GM19239 (cell line): ENCODE measurements at places on chromosomes 7 and 10.

GRCh38 chr7:130334274-130334673, 10.3 kb upstream of the CPA5 start:
- DNase-seq: no peak

DNA sequence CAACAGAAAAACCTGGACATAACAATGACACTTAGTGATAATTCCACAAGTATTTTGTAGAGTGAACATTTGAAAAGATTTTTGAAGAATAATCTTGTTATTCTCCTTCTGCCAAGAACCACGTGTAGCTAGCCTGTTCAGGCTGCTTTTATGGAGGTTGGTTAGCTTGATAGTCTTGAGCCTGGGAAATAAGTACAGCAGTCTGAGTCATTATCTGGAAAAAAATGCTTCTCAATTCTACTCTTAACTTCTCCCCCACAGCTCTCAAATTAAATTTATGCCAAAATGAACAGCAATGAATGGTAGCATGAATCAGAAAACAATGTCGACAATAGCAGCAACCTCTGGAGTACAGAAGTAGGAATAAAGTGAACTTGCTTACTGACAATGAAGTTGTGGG, 63.2 kb downstream of the GPR37 start:
- no peak for DNase-seq

DNA sequence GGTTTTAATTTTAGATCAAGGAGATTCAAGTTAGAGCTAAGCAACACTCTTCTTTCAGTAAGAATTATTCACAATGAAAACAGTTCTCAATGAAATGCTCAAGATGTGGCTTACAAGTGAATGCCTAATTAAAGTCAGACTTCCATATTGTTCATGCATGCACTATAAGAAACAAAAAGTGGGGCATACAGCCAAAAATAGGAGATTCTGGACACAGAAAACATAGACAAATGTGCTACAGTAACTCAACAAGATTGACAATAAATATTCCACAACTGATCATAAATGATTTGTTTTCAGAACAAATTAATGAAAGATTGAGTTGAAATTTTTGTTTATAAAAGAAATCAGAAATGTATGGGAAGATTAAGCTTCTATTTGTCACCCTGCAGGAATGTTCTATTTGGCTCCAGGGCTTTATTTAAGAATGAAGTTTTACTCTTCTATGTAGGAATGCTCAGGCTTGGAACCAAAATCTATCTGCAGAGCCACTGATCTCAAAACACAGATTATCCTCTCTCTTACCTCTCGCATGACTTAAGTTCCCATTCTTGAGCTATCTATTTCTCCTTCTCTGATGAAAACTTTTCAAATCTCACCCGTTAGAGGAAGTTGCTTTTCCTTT, 89.0 kb upstream of the PIP4K2A start:
- no peak for DNase-seq

DNA sequence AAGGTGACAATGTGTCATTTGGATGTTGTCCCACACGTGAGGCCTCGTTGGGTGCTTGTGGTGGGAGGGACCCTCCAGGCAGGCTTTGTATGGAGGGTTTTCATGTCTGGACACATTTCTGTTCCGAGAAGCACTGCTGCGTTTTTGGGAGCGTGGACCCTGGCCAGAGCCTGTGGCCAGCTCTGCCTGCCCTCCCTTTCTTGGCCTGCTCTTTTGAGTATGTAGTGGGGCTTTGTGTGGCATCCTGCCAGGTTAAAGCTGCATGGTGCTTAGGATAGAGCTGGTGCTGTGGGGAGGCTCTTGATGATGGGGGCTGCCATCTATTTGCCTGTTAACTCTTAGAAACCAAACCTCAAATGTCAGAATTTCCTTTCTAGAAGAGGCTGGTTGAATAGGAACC, 45.7 kb downstream of the GLRX3 start:
- no peak for DNase-seq

DNA sequence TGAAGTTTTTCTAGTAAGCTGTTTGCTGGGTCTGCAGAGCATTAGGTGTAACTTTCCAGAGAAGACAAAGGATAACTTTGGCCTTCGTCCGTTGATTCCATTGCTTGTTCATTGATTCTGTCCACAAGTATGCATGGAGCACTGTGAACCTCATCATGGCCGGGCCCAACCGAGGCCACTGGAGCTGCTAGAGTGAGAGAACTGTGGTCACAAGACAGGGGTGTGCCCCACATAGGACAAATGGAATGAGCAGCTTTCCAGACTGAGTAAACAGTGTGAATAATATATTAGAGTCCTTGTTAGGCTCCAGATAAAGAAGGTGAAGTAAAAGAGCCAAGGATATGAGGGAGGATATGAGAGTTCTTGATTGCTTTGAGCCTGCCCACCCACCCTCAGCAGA, 24.9 kb downstream of the MBL2 start:
- no peak for DNase-seq

DNA sequence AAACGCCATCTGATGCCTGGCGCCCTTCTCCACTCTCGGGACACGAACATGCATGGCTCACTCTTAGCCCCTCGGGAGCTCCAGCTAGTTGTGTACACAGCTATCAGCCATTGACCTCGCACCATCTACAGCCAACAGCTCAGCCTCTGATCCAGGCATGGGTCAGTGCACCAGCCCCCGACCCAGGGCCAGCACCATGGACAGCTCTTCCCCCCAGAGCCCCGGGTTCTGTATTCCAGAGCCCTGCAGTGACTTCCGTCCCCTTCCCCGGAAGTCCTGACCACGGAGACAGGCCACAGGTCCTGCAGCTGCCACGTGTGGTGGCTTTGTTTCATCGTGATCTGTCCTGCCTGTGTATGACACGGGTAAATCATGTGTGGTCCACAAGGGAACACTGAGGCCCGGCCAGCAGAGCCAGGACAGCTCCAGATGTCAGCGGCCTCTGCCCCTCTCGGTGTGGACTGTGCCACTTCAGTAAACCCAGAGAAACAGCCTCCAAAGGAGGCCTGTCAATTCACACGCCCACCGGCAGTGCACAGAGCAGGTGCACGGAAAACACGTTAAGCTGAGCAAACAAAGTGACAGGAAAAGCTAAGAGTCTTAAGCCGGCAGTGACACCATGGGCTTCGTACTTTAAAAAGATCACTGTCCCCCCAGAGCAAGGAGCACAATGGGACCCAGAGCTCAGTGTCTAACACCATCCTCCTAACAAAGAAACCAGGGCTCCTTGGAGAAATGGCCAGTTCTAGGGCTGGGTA, 13.0 kb downstream of the STK32C start:
- DNase-seq: no peak

DNA sequence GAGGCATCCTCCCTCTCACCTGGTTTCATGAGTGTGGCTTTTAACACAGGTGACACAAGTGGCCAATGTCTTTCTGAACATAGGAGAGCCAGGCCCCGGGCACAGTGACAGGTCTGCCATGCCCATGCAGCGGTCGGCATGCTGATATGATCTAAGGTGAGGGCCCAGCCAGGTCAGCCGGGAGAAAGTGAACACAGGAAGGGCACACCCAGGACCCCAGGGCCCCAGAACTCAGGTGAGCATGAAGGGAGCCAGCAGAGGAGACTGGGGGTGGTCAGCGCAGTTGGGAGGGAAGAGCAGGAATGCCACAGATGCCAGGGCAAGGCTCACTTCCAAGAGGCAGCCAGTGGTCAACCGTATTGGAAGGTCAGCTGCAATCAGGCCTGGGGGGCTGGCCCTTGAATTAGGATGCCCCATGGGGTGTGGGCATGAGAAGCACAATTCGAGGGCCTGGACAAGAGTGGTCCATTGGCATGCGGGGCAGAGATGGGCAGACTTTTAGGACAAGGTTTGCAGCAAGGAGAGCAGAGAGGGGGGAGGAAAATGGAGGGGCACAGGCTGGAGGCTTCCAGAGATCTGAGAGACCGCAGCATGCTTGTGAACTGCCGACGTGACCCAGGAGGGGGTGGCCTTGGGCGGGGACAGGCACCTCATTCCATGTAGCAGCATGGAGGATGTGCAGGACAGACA, 3.9 kb upstream of the INPP5A start:
- no peak for DNase-seq

- DNase-seq: no peak
Observed at GRCh38 chr7:152369518-152369917, 66.3 kb downstream of the KMT2C start.

- DNase-seq: no peak
Observed at GRCh38 chr7:33644489-33644888, 260.9 kb upstream of the BMPER start.

- DNase-seq: no peak
Observed at GRCh38 chr7:101804967-101805366, 12.5 kb upstream of the CUX1 start.

DNA sequence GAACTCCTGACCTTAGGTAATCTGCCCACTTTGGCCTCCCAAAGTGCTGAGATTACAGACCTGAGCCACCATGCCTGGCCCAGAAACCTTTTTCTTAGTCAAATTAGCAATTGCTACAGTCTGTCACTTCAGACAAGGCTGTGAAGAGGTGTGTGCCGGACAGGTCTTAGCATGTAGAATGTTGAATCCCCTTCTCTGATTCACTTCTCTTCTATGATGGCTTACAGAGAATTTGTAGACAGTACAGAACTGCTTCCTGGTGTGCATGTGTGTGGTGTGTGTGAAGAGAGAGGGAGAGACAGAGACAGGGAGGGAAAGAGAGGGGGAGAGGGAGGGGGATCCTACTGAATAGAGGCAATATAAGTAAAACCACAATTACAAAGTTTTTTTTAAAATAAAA, 150.4 kb downstream of the PARD3 start:
- no peak for DNase-seq

DNA sequence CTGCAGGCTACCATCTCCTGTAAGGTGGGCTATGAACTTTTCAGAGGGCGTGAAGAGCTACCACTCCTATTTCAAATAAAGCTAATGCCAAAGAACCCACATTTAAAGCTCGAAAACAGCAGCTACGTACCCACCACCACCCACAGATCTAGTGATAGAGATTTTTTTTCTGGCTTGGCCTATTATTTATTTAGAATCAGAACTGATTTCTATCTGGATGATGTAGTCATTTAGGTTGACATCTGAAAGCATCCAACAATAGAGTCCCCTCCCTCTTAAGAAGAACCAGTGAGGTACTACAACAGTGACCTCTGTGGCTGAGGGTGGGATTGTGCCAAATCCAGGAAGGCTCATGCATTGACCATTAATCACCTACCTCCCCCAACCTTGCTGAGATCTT, 113.8 kb upstream of the ADO start:
- no peak for DNase-seq

DNA sequence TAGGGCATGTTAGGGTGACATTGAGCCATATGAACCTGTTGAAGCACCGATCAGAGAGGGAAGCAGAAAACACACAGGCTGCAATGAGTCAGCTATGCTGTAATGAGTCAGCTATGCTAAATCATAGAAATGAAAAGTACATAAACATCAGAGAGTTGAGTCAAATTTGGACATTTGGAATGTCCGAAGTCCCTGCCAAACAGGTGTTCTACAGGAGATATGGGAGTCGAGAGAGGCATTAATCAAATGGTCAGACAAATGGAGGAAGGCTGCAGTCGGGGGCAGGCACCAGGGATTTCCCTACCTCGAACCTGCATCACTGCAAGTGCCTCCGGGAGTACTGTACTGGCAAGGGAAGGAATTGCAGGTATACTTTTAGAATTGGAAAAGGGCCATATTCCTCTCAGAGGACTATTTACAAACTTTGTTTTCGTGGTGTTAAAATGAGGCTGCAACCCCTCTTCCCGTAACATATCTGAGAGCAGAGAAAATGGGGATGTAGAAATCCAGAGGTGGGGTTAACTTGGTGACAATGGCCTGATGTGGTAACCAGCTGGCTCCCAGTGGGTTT, 8.8 kb upstream of the ZC3HAV1 start:
- DNase-seq: no peak

- DNase-seq: no peak
Observed at GRCh38 chr10:43868952-43869351, 220.3 kb upstream of the ZNF32 start.

DNA sequence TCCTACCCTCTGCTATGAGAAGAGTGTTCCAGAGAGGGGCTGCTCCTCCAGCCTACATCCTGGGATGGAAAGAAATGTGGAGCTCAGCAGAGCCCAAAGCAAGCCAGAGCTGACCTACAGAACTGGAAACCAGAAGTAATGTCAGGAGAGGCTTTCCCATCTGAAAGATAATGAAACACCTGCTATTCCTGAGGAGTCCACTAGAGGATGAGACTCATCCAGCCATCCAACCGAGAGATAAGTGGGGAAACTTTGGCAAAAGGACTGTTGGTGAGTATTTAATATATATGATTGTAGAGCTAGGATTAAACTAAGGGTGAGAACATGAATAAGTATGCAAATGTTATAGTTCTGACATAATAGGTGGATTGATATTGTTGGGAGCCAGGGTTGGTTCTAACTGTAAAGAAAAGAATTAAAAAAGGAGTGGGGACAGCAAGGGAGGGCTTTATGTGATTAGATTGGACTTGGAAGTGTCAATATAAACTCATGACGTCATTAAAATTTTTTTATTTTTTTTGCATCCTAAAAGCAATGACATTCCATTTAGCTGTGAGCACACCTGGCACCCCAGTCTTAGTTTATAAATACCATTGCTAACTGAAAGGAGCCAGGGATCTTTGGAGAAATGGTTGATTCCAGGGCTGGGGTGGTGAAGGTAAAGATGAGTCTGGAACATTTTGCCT, 312.8 kb upstream of the NFE2L3 start:
- no peak for DNase-seq

GRCh38 chr10:58645416-58646146, 132.9 kb downstream of the BICC1 start:
- DNase-seq: no peak

DNA sequence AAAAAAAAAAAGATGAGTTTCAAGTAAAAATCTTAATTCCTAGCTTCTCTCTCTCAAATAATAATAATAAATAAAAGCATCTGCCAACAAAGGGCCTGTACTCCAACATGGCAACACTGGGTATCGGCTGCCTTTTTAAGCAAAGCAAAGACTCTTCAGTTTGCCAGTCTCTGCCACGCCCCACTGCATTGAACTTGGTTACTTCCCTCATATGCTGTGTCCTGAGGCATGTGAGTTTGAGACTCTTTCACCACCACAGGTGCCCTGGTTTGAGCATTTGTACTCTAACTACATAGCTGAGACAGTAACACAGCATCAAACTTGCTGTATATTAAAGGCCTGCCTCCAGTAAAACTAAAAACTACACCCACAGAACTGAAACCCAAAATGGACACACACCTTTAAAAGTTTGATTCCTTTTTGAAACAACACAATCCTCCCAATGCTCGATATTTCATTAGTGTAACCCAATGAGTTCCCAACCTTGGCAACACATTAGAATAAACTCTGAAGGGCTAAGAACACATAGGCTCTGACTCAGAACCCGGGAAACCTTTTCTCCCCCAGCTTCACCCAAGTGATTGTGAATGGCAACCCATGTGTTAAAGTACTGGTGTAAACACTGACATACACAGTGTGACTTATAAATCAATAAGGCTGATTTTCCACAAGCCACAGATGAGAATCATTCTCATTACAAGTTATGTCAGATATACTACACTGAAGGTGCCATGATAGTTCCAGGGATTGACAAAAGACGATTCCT, 12.0 kb downstream of the JAZF1 start:
- no peak for DNase-seq

- DNase-seq: no peak
Observed at GRCh38 chr7:11343818-11344413, 370.2 kb downstream of the PHF14 start.
